Stimulated activated memory B cell treated with anti-CD40 and anti-IgM and Interleukin-4, amounts not matched to agents 10 μg/mL and 1 μg/mL and 100 μg/mL, for 72 hours (primary cell): ENCODE measurements at places on chromosomes 3 and 15.

- ATAC-seq: no peak
Measured at GRCh38 chr3:181623924-181624694, 87.6 kb upstream of the SOX2 start.

- peak; percentile 43 for ATAC-seq
Measured at GRCh38 chr3:58052373-58053273, 44.4 kb downstream of the FLNB start.

DNA sequence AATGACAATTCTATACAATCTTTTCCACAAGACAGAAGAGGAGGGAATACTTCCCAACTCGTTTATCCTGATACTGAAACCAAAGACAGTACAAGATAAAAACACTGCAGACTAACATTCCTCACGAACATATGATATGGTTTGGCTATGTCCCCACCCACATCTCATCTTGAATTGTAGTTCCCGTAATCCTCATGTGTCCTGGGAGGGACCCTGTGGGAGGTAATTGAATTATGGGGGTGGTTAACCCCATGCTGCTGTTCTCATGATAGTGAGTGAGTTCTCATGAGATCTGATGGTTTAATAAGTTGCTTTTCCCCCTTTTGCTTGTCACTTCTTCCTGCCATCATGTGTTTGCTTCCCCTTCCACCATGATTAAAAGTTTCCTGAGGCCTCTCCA lies 83.9 kb upstream of the PROK2 start:
- no peak for ATAC-seq

- no peak for ATAC-seq
Measured at GRCh38 chr15:38576261-38576660, 11.6 kb upstream of the RASGRP1 start.

DNA sequence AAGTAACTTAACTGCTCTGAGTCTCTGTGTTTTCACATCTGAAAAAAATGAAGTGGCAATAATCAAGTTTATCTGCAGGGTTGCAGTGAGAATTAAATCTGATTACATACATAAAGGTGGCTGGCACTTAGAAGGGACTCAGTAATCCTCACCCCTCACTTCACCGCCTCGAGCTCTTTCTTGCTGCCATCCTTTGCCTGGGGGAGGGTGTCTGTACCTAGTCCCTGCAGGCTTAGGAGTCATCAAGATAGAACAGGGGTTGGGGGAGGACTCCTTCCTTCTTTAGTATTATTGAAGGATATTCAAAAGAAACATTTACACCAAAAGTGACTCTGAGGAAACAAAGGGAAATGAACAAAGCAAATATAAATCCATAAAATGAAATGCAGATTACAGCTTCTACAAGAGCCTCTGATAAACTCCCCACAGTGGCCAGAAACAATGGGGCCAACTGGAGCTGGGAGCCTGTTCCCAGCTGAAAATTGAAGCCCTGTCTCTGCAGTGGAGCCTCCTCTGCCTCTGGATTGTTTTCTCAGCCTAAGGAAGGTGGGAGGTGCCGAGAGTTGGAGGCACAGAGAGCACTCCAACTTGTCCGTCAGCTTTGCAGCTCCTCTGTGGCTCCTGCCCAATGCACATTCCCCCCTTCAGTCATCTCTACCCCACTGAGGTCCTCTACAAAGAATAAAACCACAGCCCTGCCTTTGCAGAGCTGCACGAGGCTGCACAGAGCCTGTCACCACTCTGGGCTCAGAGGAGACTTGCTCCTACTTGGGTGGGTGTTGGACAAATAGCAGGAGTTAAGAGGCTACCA lies 41.8 kb downstream of the CRYGS start:
- ATAC-seq: no peak

GRCh38 chr15:50881121-50882048 lies 27.1 kb upstream of the AP4E1 start:
- no peak for ATAC-seq

DNA sequence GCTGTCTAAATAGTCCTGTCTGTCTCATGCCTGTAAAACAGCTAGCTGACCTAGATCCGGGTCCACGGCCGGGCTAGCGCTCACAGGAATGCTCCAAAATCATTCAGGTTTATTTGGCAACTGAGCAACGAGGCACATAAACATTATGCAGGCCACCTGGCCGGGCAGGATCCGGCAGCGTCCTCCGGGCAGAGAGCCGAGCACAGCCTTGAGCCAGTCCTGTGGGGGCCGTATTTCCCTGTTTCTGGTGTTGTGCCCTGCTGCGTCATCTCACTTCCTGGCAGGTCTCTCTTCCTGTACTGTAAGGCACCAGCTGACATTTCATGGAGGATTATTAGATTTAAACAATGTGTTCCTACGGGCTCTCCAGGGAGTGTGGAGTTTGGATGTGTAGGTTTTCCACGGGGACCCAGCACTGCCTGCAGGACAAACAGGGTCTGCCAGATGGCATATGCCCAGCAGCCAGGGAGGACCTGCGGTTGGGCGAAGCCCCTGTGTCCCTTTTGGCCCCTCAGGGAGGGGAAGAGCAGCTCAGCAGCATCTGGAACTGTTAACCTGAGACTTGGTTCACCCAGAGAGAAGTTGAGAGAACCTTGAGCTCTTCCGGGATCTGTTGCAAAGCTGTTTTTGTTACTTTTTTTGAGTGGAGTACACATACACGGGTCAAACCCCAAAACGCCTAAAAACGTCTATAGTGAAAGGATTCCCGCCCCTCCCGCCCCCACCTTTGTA lies 16.6 kb upstream of the LRRK1 start:
- ATAC-seq: no peak

DNA sequence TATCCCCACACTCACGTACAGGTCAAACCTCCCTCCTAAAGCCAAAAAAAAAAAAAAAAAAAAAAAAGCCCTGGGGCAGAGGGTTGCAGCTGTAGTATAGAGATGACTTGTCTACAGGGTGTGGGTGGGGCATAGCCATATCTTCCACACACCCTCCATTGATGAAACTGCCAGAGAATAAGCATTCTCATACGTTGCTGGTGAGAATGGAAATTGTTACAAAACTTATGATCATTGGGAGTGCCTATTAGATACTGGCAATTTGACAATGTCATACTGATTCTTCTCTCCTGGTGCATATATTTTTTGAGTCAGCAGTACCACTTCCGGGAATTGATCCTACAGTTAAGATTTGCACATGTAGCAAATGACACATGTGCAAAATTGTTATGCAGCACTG lies 11.0 kb upstream of the CTNNB1 start:
- peak; percentile 80 for ATAC-seq

GRCh38 chr15:22808240-22808639 lies 21.8 kb downstream of the NIPA1 start:
- no peak for ATAC-seq

DNA sequence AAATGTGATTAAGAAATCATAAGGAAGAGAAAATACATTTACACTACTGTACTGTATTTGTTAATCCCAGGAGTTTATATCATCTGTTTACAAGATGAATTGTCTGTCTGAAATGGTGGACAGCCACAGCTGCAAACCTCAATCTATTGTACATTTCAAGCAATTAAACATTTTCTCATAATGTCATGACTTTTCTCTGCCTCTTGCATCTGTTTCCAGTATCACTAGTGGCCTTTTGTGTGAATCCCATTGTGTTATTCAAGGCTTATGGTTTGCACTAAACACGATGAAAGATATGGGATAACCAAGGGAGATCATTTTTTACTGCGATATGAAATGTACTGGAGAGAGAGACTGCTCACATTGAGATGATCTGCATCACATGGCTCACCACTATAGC lies 200.2 kb upstream of the LRRN1 start:
- no peak for ATAC-seq

DNA sequence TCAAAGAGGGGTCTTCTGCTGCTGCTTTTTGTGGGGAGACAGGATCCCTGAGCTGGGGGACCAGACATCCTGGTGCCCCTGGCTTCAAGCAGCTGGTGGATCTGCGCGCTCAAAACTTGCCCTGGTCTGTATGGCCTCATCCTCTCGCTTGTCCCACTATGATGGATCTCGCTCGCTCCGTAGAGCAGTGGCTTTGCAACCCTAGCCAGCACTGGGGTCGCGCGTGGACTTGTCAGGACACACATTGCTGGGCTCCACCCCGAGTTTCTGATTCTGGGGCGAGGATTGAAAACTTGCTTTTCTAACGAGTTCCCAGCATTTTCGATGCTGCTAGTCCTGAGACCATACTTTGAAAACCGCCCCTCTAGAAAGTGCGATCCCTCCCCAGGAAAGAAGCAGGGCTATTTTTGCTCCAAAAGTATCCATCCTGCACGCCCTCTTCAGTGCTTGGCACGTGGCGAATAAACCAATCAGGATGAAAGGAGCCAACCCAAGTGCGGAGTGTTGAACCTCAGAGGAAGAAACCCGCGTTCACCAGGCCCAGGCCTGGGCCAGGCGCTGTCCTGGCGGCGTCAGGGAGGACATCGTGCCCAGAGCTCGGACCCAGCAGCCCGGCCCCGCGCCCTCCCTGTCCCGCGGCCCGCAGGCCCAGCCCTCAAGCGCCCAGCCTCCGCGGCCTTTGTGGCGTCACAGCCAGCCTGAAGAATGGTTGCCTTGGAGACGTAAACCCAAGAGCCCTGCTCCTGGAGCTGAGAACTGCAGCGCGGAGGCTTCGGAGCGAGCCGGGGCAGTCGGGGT lies at the start of gene CFAP100:
Gene CFAP100, plus strand, starts transcription at position 731 of the 798 bp plus-strand sequence. CDS start 1,092 bp downstream, outside the sequence.
- no peak for ATAC-seq

DNA sequence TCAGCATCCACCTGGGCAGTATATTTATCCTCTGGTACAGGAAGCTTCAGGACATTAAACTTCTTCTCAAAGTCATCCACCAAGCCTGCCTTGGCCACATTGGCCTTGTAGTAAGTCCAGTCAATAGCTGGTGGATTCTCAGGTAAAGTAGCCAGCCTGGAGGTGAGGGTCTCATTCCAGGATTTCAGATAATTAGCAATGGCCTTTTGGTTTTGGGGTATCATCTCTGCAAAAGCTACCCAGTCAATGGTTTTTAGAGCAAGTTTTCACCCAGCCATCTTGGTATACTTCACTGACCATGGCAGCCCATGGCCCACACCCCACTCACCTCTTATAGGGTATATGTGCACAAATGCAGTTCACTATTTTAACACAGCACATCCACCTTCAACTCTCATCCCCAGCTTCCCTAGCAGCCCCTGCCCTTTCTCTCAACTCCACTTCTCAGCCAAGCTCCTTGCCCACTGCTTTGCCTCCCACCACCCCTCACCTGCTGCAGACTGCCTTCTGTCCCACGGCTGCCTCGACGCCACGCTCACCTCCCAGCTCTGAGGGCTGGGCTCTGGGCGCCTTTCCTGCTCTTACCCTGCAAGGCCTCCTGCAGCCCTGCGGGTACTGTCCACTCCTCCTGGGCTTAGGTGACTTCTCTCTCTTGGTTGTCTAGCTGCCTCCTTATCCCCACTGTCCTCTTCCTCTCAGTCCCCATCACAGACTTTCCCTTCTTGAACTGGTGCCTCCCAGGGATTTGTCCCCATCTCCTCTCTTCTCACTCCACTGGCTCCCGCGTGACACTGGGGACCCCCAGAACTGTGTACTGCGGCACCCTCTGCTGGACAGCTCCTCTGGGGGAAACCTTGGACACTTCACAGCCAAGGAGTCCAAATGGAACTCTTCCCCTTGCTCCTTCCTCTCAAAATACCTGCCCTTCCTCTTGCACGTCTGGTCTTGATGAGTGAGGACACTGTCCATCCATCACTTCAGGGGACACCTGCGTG lies 1.7 kb upstream of the TGM5 start:
- no peak for ATAC-seq

GRCh38 chr3:12516873-12517272 lies 28.4 kb downstream of the MKRN2OS start:
- no peak for ATAC-seq
